GM10248 (cell line): ENCODE measurements at places on chromosomes 6 and 20.

DNA sequence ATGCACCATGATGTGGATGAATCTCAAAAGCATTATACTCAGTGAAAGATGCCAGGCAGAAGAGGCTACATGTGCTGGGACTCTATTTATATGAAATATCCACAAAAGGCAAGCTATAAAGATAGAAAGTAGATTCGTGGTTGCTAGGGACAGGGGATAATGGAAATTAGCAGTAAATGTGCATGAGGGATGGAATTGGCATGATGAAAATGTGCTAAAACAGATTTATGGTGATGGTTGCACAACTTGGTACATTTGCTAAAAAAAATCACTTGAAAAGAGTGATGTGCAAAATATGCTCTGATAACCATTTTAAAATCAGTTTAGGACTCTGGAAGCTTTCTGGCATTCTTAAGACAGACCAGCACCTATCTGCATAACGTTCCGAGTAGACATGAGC lies 61.6 kb downstream of the ALDH8A1 start:
- DNase-seq: no peak

DNA sequence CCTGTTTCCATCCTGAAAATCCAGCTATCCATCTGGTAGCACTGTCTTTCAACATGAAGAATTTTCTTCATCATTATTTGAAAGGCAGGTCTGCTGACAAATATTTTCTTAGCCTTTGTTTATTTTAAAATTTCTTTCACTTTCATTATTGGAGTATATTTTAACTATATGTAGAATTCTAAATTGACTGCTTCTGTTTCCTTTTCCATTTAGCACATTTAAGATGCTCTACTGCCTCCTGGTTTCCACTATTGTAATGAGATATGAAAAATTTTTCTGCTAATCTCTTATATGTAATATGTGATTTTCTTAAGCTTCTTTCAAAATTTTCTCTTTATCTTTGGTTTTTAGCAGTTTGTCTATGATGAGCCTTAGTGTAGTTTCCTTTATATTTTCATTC lies 97.3 kb downstream of the TBC1D32 start:
- DNase-seq: no peak

- peak; percentile 29 for DNase-seq
Measured at GRCh38 chr6:37170273-37171200, 585 bp downstream of the PIM1 start.

DNA sequence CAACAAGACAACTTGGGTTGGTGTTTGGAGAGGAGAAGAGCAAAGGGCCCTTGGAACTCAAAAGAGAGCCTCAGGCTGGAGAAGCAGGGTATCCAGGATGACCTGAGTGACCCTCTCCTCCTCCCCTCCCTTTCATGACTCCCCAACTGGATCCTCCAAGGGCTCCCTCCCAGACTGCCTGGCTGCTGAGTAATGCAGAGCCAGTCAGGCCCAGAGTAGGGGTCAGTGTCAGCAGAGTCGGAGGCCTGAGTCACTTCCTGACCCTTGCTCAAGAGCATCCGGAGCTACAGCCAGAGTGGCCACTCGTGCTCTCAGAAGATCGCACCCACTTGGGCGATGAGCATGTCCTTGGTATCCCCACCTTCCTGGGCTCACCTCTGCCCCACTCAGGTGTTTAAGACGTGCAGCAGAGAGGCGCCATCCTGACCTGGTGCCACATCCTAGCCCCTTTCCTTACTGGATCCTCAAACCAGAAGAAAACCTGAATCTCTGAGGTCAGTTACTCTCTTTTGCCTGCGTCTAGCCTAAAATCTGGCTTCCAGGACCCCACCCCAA lies 2.8 kb upstream of the MAPK13 start:
- DNase-seq: no peak

DNA sequence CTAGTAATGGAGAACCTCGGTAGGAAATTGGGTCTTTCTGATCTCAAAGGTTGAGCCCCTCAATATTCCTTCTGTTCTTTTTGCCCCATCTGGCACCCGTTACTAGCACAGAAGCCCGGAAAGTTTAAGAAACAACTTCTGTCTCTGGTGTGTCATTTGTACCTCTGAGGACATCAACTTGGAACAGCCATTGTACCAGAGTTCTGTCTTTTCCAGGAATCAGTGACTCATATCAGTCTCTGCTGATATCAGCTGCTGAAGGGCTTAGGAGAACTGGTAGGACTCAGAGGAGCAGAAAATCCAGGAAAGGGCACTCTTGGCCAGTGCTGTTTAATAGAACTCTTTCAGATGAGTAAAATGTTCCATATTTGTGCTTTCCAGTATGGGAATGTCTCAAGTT lies 78.3 kb upstream of the CHD6 start:
- no peak for DNase-seq

DNA sequence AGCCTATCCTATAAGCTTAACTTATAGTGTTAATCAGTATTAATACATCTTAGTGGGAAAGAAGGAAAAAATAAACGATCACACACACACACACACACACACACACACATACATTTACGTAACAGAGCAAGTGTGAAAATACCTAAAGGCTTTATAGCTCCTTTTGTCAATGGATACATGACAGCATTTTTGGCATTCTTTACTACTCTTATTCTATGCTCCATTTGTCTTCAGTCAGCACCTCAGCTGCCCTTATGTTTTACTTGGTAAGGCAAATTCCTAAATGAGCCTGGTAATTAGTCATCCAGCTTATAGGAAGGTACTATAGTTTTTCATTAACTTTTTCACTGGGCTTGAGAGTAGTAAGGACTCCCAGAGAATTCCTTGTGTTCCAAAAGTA lies 25.1 kb upstream of the SLC17A3 start:
- DNase-seq: no peak

DNA sequence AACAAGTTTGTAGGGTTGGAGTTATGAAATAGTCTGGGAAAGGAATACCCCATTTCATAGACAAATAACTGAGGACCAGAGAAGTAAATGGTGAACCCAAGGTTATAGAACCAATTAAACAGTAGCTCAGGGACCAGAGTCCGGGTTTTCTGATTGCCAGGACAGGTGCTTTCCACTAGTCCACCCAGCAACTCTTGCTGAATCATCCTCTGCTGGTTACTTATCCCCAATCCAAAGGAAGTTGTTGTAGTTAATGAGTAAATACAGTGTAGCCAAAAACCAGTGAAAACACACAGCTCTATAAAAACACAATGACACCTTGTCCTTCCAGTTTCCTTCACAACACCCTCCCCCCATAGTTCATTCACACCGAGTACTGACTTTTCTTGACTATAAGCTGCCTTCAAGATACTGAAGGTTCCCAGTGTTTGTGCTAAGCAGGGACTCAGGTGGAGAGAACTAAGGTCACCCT lies 766 bp upstream of the TINAG start:
- DNase-seq: no peak

- DNase-seq: no peak
Measured at GRCh38 chr6:73389854-73390253, 4.8 kb upstream of the DDX43 start.

GRCh38 chr20:17044891-17045290 lies 181.9 kb upstream of the PCSK2 start:
- no peak for DNase-seq

- DNase-seq: no peak
Measured at GRCh38 chr20:24868396-24868927, 80.6 kb upstream of the CST7 start.
